Activated T-helper 2 cell treated with anti-CD3 and anti-CD28 coated beads, Interferon-gamma antibody, Interleukin-2, Interleukin-4, amounts not matched to agents 10 μg/mL and 5 μg/mL and 100 μg/mL, durations not matched to agents 14 hours and 24 hours and 36 hours (primary cell): ENCODE measurements at places on chromosomes 3 and 15. TPM values are rescaled to one million over a fixed set of nuclear protein-coding genes. Genes with fewer than 3 reads are reported as not detected.

DNA sequence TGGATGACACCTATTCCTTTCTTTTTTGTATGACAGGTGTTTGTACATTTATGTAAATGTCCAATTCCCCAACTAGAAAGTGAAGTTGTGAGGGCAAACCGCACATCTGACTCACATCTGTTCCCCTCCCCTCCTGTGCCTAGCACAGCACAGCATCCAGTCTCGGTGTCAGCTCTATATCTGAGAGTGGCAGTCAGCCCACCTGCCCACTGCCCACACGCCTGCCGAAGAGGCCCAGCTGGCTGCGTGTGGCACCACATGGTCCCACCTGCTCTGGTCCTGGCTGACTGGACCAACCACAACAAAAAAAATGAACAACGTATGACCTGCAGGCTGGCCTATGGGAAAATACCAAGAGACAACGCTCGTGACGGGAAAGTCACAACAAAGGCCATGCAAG lies 62.8 kb downstream of the XXYLT1 start:
- no peak overlapping the region for H3K27ac ChIP-seq
- DNase-seq, result no peak
- H3K27me3 ChIP-seq, result no peaks in the 10 kb centered on the region
- no peaks in the 10 kb centered on the region for H3K36me3 ChIP-seq

DNA sequence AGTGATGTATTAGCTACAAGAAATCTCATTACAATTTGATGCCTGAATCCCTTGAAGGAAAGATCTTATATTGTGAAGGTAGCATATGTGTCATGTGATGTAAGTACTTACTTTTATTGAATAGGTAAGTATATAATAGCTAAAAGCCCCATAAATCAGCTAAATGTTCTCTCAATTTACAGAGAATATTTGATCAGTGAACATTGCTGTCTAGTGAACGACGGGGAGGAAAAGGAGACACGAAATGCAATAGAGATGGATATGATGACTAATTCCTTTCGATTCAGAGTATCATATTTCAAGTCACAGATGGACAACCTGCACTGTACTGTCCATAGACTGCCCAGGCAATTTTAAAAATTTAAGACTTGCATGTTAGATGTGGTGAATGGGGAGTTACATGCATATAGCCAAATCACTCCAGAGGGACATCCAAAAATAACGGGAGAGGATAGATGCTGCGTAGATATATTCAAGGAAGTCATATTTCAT lies 462.1 kb upstream of the CDIN1 start:
- no peak overlapping the region for H3K4me3 ChIP-seq
- H3K27ac ChIP-seq, result no peak overlapping the region
- DNase-seq, result no peak
- no peaks in the 10 kb centered on the region for H3K36me3 ChIP-seq
- no peaks in the 10 kb centered on the region for H3K27me3 ChIP-seq

- no peak overlapping the region for H3K4me3 ChIP-seq
- H3K36me3 ChIP-seq, result no peaks in the 10 kb centered on the region
- H3K27ac ChIP-seq, result no peak overlapping the region
- no peak for DNase-seq
- peaks cover 36% of the 10 kb centered on the region for H3K27me3 ChIP-seq
Measured at GRCh38 chr15:67280217-67280616, 25.6 kb downstream of the IQCH start.

- H3K4me3 ChIP-seq, result no peak overlapping the region
- H3K27me3 ChIP-seq, result no peaks in the 10 kb centered on the region
- no peak overlapping the region for H3K27ac ChIP-seq
Measured at GRCh38 chr3:93994056-93994455, 14.1 kb downstream of the ARL13B start.

GRCh38 chr15:57079931-57080620 lies 161.6 kb downstream of the TCF12 start:
- H3K27ac ChIP-seq, result no peak overlapping the region
- H3K36me3 ChIP-seq, result no peaks in the 10 kb centered on the region
- H3K4me1 ChIP-seq, result peaks cover 12% of the 10 kb centered on the region
- H3K4me3 ChIP-seq, result no peak overlapping the region

DNA sequence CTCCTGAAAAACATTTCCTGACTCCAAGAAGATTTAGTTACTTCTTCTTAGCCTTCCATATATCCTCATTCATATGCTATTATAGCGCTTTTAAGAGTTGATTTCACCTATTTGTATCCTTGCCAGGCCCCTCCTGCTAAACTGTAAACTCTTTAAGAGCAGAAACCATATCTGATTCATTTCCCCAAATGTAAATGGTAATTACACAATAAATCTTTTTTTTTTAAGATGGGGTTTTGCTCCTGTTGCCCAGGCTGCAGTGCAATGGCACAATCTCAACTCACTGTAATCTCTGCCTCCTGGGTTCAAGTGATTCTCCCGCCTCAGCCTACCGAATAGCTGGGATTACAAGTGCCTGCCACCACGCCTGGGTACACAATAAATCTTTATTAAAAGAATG lies 4.5 kb downstream of the DLEC1 start:
- no peak overlapping the region for H3K27ac ChIP-seq
- H3K4me3 ChIP-seq, result no peak overlapping the region
- no peak for DNase-seq
- H3K4me1 ChIP-seq, result peaks cover 18% of the 10 kb centered on the region

Gene PARP14
- 45.7 and 51.9 TPM in 2 replicates for total RNA-seq

Gene RARB
- total RNA-seq, result not detected in 2 replicates

Gene DNAJA4
- 57.4 and 60.0 TPM in 2 replicates for total RNA-seq

Gene GP5
- total RNA-seq, result 0.23 and 0.28 TPM in 2 replicates

Gene TTLL13
- 0.34 and 1.3 TPM in 2 replicates for total RNA-seq
